ENCODE measurements at places on chromosomes 12 and 14.

- DNase-seq = no peak
These were observed 54.6 kb upstream of the USP44 start for GRCh38 chr12:95605875-95606274.

GRCh38 chr14:44490966-44491365 is 16.1 kb downstream of the FSCB start:
- no peak for DNase-seq

GRCh38 chr14:21072781-21073339 is 2.8 kb downstream of the ARHGEF40 start:
- DNase-seq = no peak

DNA sequence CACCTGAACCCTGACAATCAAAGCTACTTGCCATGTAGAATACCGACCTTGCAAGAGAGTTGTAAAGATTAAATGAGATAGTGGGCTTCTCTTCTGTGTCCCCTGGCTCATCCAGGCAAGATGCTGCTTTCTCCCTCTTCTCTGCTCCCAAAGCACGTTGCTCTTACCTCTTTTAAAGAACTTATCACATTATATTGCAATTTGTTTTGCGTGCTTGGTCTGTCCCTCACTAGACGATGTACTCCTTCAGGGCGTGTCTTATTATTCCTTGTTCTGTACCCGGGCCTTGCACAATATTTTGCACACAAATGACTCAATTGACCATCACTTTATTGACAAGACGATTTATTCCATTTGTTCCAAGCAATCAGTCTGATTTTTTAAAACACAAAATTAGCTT is 3.3 kb downstream of the DCN start:
- no peak for DNase-seq

DNA sequence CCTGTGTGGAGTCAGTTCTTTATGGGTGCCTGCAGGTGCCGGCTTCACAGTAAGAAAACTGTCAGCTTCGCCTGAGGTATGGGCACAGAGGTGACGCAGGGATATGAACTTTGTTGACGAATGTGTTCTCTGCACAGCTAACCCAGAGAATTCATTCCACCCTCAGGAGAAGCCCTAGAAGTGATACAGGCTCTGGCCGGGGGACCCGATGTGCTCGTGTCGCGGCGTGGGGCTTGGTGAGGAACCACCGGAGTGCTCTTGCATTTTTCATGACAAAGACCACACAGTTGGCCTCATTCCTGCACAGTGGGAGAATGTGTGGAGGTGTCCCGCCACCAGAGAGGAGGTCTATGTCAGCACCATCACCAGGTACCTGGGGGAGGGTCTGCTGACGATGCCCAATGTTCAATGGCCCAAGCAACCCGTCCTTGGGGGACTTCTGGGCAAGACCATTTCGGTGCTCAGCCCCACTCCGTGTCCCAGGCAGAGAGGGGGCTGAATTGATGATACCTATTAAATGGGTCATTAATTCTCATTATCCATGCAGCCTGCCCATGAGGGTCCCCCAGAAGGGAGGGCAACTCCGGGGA is 147.5 kb upstream of the RTL1 start:
- no peak for DNase-seq

DNA sequence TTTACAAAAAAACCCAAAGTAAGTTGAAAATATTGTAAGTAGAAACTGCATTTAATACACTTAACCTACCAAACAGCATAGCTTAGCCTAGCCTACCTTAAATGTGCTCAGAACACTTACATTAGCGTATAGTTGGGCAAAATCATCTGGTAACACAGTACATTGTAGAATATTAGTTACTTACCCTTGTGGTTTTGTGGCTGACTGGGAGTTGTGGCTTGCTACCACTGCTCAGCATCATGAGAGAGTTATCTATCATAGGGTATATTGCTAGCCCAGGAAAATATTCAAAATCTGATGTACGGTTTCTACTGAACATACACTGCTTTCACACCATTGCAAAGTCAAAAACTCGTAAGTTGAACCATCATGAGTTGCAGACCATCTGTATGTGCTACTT is 141.7 kb upstream of the GARIN6 start:
- no peak for DNase-seq

- no peak for DNase-seq
These were observed 604 bp upstream of the MAGOHB start for GRCh38 chr12:10614056-10614370.

- DNase-seq = no peak
These were observed 297.4 kb upstream of the RTL1 start for GRCh38 chr14:101200650-101201516.

DNA sequence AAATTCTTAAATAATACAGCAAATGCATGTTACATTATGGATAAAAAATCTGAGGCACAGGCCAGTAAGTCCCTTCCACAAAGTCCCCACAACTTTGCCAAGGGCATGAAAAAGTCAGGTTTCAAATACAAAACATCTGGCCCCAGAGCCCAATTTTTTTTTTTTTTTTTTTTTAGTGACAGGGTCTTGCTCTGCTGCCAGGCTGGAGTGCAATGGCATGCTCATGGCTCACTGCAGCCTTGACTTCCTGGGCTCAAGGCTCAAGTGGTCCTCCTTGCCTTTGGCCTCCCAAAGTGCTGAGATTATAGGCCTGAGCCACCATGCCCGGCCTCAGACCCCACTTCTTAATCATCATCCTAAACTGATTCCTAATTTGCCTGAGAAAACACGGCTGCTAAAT is 3.1 kb upstream of the TTC8 start:
- no peak for DNase-seq

DNA sequence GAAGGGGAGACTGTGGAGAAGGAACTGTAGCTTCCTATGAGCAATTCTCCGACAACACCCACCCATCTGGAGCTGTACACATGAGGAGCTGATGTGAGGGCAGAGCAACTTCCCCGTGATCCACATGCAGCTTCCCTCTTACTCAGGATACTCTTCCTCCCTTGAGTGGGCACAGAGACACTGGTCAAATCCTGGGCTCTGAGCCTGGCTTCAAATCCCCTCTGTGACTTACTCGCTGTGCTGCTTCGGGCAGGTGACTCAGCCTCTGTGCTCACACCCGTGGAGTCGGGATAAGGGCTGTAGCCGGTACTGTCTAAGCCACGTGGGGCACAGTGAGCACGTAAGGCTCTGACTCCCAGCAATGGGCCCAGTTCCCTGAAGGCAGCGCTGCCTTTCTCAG is 31.1 kb downstream of the ZFYVE21 start:
- DNase-seq = no peak

- no peak for DNase-seq
These were observed 150.6 kb downstream of the BCAT1 start for GRCh38 chr12:24798335-24798734.

- no peak for DNase-seq
These were observed 513.8 kb upstream of the CCDC196 start for GRCh38 chr14:65972346-65972870.

GRCh38 chr12:32952681-32953080 is 56.1 kb upstream of the PKP2 start:
- DNase-seq = no peak

GRCh38 chr12:119383206-119383605 is 48.7 kb downstream of the CCDC60 start:
- DNase-seq = no peak

DNA sequence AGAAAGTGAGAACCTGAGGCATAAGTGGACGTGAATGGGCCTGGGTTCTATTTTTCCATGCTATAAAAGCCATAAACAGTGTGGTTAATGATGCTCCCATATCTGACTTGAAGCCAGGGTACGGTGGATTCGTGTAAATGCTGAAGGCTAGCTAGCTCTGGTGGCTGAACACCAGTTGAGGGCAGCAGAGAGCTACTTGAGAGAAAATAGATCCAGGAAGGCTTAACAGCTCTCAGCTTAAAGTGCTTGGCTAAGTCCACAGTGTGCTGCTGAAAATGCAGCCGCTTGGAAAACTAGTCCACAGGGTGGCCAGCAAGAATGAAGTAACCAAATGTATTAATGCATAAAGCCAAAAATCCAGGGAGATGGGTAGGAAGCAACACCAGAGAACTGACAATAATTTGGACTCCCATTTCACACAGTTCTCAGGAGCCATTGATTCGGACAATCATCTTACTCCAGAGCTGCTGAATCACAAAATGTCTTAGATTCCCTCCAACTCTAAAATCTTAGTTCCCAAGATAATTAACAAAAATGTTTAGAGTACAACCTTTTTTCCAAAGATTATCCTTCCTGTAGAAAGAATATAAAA is 15.0 kb upstream of the FOXG1 start:
- peak; percentile 79 for DNase-seq

DNA sequence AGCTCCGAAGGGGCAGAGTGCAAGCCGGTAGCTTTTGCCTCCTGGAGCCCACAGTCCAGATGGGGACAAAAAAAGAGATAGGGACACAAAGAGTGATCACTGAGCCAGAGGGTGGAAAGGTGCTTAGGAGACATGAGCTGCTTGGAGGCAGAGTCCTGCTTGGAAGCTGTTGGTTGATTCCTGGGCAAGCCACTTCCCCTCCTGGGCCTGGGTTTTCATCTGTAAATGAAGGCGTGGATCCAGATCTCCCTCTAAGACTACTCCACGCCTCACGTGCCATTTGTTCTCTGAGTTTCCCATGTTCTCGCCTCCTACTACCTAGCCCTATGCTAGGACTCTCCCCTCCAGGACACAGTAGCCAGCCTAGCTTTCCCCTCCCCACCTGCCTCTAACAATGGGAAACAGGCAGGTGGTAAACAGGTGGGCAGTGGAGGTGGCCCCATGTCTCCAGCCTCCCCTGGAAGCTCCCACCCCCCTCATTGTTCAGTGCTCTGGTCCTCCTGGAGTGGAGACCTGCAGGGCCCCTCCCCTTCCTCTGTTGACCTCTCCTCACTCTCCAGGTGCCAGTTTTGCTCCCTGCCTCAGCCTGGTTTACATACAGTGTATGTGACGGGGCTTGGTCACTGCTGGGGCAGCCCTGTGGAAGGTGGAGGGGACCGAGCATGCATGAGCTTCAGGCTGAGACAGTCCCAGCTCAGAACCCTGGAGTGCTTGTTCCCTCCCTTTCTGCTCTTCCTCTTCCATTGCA is 3.8 kb downstream of the SERPINA3 start:
- no peak for DNase-seq

DNA sequence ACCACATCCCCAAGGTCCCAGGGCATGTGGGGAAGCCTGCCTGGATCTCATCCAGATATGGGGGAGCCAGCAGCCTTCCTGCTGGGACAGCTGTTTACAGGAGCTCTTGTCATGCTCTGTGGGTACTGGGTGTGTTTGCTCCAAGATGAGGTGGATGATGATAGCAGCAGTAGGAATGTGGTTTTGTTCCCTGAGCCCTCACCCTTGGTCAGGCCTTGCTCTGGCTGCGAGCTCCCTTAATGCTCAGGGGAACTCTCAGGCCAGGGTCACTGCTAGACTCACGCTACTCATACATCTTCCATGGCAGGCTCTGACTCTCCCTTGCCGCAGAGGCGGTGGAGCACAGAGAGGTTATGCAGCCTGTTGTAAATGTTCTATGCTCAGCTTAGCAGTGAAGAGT is 990.3 kb downstream of the AACS start:
- no peak for DNase-seq

GRCh38 chr12:10389904-10390303 is at the start of gene KLRK1:
TSS of gene KLRK1 (minus strand) at chr12:10390041. CDS start at chr12:10388810, 1,231 bp downstream.
- DNase-seq = no peak

DNA sequence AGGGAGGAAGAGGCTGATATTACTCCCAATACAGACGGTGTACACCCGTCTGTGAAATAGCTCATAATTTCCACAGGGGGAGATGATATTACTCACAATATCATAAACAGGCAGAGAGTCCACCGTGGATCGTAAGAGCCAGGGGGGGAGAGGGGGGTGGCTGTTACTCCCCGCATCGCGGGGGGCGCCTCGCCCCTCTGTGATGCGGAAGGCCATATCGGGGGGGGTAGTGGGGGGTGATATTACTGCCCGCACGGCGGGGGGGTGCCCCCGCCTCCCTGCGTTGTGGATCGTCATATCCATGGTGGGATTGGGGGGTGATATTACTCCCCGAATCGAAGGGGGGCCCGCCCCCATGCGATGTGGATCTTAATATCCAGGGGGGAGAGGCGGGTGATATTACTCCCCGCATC is 91.9 kb downstream of the FRMD6 start:
- DNase-seq = no peak
